ENCODE measurements at places on chromosomes 6 and 20.

DNA sequence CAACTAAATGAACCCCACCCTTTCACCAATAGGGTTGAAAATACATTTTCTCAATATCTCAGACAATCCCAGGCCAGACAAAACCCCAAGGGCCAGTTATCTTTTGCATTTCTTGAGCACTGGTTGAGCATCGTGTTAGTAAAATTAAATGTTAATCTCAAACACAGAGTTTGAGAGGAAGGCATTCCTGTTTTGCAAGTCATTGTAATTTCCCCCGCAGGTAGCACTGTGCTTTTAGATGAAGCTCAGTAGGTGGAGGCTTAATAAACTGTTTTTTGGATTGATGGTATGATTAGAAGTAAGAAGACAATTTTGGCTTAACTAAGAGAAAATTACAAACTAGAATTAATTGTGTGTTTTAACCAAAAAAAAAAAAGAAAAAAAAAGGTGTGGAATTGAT lies 998.6 kb upstream of the FLRT3 start:
- no peak for DNase-seq

DNA sequence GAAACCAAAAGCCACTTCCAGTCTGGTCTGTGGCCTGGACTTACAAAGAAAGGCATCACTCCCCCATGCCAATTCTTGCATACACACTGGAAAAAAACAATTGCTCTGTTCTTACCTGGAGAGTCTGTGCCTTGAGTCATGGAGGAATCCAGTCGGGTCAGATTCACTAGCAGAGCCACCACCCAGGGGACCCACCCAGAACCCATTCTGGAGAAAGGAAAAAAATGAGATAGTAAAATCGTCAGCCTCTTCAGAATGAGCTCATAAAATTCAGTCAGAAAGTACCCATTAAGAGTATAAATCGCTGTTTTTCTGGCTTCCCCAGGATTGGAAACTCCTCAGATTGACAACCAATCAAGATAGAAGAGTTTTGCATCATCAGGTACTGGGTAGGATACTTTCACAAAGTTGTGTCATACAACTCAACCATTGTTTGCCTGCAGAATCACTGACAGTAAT lies at the start of gene HLA-DOB:
Gene HLA-DOB (minus strand): TSS at position 257 of the 459 bp plus-strand sequence. CDS start 51 bp downstream, at position 206.
- DNase-seq = no peak

DNA sequence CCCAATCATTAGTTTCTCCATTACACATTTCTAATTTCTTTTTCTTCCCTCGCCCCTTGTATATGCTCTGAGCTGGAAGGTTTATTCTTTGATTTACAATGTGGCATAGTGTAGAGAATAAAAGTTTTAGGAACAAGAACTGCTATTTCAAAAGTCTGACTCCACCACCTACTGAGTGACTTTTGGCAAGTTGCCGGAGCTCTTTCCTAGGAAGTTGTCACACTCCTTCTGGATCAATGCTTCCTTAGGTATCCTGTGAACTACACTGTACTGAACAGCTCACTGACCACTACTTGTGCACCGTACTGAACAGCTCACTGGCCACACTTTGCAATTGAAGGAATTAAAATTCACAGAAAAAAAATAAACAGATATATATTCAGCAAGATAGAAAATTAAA lies 458.2 kb downstream of the FRK start:
- DNase-seq = no peak

DNA sequence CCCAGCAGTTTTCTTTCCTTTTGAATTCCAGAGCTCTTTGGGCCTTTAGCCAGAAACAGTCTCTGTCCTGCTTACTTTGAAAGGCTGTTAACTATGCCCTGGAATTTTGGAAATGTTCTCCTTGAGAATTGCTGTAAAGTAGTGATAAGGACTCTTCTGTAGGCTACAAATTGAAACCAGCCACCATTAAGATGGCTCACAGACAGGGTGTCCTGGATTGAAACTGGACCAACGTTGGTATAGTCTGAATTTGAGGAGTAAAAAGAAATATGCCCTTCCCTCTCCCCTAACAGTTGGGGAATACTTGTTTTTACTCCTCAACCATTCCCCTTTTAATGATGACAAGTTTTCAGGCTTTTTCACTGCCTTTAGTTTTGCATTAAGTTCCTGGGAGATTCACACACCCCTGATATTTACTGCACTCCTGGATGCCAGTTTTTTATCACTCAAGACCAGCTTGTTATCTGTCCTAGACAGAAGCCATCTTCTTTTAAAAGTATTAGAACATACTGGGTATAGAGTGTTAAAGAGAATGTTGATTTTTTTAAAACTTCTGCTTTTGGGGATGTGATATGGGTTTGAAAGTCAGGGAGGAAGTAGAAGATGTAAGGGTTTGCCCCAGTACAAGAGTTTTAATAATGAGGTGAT lies 21.9 kb downstream of the TOP1 start:
- DNase-seq = no peak

GRCh38 chr6:34154668-34155447 lies 9.0 kb upstream of the GRM4 start:
- DNase-seq = no peak

GRCh38 chr6:110852773-110853172 lies 21.8 kb upstream of the AMD1 start:
- no peak for DNase-seq

DNA sequence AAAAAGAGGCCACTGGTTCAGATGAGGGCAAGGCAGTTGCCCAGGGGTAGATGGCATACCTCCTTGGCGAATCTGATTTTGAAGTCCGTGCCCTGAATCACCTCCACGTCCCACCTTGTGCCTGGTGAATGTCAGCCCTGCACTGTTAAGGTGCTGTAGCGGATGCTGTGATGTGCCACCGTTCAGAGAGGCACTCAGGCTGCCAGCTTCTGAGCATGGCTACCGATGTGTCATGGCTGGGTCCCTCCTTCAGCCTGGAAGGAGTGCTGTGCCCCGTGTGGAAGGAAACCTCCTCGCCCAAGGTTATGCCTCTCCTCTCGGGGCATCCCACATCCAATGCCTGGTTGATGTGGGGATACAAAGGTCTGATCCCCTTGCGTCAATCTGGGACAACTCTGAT lies 43.6 kb downstream of the UST start:
- no peak for DNase-seq

- no peak for DNase-seq
Measured at GRCh38 chr6:168834801-168835200, 393.8 kb downstream of the SMOC2 start.

GRCh38 chr6:167574431-167575151 lies 249.7 kb downstream of the TTLL2 start:
- no peak for DNase-seq

- no peak for DNase-seq
Measured at GRCh38 chr20:39674842-39675241, 712.7 kb downstream of the DHX35 start.

DNA sequence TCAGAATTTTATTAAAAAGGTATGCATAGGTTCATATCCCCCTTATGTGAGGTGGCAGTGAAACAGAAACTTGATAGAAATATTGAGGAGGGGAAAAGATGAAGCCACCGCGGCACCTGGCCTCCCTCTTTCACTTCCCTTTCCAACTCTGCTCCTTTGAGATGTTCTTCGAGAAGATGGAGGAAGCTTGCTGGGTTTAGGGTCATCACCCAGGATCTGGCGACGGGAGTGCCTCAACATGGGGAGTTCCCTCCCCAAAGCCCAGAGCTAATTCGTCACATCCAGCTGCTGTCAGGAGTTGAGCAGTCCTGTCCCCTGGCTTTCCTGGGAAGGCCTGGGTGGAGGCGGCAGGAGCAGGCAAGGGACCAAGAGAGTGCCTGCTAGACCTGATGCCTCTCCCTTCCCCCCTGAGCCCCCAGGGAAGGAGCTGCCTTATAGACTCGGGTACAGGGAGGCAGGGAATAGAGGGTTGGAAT lies 29.1 kb downstream of the RREB1 start:
- no peak for DNase-seq

GRCh38 chr6:548517-548916 lies 108.4 kb downstream of the HUS1B start:
- DNase-seq = no peak

GRCh38 chr6:52557389-52558265 lies 19.2 kb downstream of the TRAM2 start:
- DNase-seq = no peak

- no peak for DNase-seq
Measured at GRCh38 chr20:57539889-57540288, 14.9 kb upstream of the CTCFL start.

DNA sequence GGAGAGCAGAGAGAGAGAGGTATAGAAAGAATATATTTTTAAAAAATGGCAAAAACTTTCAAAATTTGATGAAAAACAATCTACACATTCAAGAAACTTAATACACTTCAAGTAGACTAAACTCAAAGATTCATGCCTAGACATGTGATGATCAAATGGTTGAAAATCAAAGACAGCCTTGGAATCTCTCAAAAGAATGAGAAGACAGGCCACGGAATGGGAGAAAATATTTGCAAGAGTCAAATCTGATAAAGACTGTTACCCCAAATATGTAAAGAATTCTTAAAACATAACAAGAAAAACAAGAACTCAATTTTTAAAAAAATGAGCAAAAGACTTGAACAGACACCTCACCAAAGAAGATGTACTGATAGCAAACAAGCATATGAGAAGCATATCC lies 49.7 kb downstream of the THEMIS start:
- no peak for DNase-seq

GRCh38 chr6:34585108-34585507 lies 29.0 kb upstream of the SPDEF start:
- no peak for DNase-seq

DNA sequence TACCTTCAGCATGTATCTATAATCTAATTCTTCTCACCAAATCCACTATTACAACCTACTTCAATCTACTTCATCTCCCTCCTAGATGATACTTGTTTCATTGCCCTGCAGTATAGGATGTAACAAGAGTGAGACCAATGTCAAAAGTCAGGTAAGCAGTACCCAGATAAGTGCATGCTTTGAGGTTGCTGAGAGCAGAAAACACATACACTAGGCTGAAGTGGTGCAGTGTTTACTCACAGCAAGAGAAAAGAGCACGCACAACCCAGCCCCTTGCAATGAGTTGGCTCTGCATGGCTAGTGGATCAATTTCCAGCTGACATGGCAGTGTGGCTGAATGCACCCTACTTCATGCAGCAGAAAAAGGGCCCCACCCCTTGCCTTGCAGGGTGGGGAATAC lies 199.9 kb downstream of the EPHA7 start:
- DNase-seq = no peak

DNA sequence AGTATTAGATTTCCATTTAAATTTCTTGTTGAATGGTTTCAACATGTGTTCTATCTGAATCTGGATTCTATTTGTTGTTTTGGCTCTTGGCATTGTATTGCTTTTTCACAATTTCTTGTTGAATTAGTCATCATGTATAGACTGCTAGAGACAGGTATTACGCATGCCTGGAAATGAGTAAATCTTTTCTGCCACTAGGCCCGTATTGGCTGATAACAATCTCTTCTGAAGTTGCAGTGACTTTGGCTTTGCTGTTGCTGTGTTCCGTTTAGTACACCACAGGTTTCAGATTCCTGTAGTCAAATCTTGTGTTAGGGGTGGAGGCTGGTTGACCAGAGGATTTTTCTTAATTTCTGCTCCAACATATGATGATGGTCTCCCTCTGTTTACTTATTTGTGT lies 1339.4 kb downstream of the GRIK2 start:
- DNase-seq = no peak

GRCh38 chr6:78771586-78771985 lies 95.8 kb upstream of the IRAK1BP1 start:
- no peak for DNase-seq

GRCh38 chr6:145731447-145731846 lies 3.9 kb downstream of the EPM2A start:
- DNase-seq = no peak

- no peak for DNase-seq
Measured at GRCh38 chr20:17617212-17617867, 47.5 kb downstream of the DSTN start.

- DNase-seq = no peak
Measured at GRCh38 chr6:158514176-158514575, 45.7 kb upstream of the TMEM181 start.

DNA sequence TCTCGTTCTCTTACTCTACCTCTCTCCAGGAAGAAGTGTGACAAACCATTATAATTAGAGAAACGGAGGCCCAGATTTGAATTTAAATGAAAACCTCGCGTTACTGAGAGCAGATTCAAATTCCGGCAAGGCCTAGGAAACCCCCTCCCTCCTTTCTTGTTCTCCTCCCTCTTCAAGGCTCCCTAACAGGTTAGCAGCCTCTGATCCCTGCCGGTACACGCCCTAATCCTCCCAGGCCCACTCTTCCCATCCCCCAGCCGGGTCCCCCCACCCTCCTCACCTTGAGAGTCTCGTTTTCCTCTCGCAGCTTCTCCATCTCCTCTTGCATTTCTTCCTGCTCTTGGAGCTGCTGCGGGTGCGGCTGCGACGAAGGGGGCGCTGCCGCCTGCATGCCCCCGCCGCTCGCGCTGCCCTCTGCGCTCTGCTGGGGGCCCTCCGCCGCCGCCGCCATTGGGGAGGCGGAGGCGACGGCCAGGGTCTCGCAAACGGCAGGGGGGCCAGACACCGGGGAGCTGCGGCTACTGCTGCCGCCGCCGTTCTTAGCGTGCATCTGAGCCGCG lies 3.8 kb downstream of the MTCL3 start:
- no peak for DNase-seq

DNA sequence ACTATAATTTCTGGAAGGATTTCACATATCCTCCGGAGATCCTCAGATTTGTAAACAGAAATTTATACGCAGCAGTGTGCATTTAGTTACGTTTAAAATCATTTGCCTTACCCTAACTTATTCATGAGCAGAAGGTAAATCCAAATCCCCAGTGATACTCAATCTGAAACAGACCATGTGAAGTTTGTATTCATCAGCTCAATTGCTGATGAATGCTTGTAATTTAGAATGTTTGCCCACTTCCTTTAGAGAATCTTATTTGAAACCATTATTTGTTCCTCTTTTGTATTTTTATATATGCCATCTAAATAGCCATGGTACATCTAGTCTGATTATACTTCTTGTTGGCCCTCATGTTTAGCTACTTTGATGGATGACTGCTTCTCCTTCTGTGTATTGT lies 15.4 kb downstream of the TAAR1 start:
- DNase-seq = no peak

DNA sequence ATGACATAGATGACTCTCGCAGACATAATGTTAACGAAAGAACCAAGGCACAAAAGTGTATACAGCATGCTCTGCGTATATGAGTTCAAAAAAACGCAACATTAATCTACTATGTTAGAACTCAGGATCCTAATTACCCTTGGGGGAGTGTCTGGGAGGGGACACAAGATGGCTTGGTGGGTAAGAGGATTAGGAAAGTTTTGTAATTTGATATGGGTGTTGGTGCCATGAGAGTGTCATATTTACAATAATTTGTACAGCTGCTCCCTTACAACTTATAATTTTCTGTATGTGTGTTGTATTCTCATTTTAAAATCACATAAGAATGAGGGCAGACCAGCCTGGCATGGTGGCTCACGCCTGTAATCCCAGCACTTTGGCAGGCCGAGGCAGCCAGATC lies 38.6 kb downstream of the TFEB start:
- DNase-seq = no peak

Measured in stromal cell of bone marrow (primary cell).